Effector memory CD8-positive, alpha-beta T cell (primary cell): ENCODE measurements at places on chromosomes 7 and 10.

DNA sequence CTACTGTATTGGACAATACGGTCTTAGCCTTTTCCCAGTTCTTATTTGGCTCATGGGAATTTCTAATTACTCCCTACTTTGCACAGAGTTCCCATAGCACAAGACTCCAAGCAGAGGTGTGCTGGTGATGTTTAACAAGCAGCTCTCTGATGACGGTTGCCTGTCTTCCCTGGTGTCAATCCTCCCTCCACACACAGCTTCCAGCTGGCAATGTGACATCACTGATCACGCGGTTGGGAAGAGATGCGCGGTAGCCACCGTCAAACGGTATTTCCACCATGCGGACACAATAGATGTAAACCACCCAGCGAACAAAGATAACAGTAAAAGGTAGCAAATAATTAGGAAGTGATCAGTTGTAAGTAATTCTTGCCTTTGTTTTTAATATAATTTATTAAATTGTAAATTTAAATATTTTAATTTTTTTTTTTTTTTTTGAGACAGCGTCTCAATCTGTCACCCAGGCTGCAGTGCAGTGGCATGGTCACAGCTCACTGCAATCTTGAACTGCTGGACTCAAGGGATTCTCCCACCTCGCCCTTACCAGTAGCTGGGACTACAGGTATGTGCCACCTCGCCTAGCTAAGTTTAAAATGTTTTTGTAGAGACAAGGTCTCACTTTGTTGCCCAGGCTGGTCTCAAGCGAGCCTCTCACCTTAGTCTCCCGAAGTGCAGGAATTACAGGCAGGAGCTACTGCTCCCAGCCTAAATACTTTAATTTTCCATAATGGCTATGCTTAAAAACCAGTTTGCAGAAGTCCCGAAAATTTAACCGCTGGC lies 36.3 kb upstream of the IL15RA start:
- DNase-seq, result no peak

GRCh38 chr10:84511106-84511505 lies 182.7 kb downstream of the CCSER2 start:
- DNase-seq, result no peak

DNA sequence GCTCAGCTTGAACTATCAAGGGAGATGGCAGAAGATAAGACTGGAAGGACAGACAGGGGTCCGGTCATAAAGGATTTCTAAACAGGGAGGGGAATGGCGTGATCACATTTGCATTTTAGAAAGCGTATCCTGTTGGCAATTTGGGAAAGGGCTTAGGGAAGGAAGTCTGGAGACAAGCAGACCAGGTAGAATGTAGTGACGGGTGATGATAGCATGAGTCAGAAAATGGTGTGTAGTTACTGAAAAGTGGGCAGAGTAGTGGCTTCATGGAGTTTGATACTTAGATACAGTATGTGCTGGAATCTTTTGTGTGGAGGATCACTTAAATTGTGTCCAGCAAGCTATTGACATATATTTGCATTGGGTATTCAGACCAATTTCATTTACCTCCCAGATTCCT lies 61.2 kb downstream of the LRGUK start:
- no peak for DNase-seq

GRCh38 chr10:124007773-124008145 lies 85.6 kb downstream of the CHST15 start:
- no peak for DNase-seq

DNA sequence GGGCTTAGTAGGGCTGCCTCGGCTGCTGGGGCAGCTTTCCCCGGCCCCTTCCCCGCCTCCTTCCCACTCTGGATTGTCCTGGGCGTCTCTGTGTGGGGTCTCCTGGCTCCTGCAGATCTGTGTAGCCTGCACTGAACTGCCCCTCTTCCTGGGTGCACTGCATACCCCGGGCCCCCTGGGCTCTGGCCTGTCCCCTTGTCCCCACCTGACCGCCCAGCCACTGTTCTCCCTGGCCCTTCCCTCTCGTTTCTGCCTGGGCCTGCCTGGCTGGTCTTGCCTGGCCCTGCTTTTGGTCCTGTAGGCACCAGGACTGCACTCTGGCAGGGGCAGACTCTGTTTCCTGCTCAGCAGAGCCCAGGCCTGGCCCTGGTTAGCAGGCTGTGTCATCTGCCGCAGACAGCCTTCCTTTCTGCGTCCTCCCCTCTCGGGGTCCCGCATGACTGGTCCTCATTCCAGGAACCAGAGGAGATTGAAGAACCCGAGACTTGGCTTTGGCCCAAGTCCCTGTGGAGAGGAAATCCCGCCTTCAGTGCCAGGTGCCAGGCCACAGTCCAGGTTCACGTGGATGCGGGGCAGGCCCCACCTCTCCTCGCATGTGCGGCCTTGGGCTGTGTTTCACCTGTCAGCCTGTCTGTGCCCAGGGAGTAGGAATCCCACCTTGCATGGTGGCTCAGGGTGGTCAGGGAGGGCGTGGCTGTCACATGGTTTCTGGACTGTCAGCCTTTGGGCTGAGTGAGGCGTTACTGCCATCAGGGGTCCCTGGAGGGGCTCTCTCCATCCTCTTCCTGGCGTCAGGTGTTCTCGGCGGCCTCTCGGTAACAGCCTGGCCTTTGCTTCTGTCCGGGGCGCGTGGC lies 9.2 kb downstream of the INPP5A start:
- no peak for DNase-seq

- no peak for DNase-seq
Observed at GRCh38 chr10:58556516-58557165, 44.0 kb downstream of the BICC1 start.

DNA sequence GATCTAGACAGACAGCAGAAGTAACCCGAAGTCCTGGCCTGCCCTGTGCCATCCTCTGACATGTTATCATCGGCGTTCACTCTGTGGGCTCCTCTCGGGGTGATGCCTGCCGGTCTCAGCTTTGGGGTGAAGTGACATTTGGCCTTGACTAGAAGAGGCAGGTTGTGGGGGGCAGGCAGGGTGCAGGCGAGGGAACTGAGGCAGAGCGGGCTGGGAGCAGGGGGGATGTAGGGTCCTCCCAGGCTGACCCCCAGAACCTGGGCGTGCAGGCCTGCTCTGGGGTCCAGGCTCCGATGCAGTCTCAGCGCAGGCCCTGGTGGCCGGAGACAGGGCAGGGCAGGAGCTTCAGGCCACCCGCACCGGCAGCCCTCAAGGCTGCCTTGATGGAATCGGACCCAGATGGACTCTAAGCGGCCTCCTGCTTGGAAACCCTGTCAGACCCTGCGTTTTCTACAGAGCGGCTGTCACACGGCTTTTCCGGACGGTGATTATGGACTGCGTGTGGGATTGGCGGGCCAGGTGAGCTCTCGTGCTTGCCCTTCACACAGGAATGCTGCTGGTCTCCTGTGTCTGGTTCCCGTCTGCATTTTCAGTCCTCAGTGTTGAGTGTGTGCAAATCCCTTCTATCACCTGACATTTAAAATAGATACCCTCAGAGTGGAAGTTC lies 842 bp upstream of the JAKMIP3 start:
- DNase-seq, result no peak

- peak; percentile 47 for DNase-seq
Observed at GRCh38 chr7:94436018-94436604, 41.4 kb downstream of the COL1A2 start.
